NAMALWA (cell line): ENCODE measurements at places on chromosomes 4 and X.

- DNase-seq, result no peak
Observed at GRCh38 chr4:56613101-56613862, 67.8 kb downstream of the HOPX start.

- no peak for DNase-seq
Observed at GRCh38 chr4:20672262-20672661, 28.0 kb upstream of the PACRGL start.

GRCh38 chr4:2591189-2591588 is 54.7 kb downstream of the FAM193A start:
- DNase-seq, result no peak

GRCh38 chr4:61665649-61666048 is 465.5 kb downstream of the ADGRL3 start:
- DNase-seq, result no peak

- no peak for DNase-seq
Observed at GRCh38 chrX:14266705-14267104, 237.0 kb upstream of the GEMIN8 start.

GRCh38 chr4:2409381-2409783 is 9.1 kb downstream of the ZFYVE28 start:
- DNase-seq, result no peak

- no peak for DNase-seq
Observed at GRCh38 chrX:80021621-80022020, 7.1 kb downstream of the TBX22 start.

- DNase-seq, result no peak
Observed at GRCh38 chr4:174069848-174070330, 213.6 kb downstream of the FBXO8 start.

- DNase-seq, result no peak
Observed at GRCh38 chr4:76666944-76667532, 230.9 kb downstream of the SOWAHB start.

DNA sequence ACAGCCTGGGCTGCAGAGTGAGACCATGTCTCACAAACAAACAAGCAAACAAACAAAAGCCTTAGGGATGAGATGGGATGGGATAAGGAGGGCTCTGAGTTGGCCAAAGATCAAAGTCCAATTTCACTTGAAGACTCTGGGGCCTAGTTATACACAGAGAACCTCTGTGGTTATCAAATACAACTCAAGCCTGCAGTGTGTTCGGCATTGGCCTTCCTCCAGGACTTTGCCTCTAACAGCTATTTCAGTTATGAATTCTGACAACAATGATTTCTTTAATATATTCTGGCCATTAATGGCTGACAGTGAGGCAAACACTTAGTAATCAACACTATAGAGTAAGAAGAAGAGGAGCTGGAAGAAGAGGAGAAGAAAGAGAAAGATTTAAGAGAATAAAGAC is 171.1 kb downstream of the PDGFRA start:
- DNase-seq, result no peak

- no peak for DNase-seq
Observed at GRCh38 chrX:7347465-7347864, 199.5 kb upstream of the PUDP start.

- peak; percentile 0 for DNase-seq
Observed at GRCh38 chrX:110001740-110002299, 1.1 kb upstream of the TMEM164 start.

DNA sequence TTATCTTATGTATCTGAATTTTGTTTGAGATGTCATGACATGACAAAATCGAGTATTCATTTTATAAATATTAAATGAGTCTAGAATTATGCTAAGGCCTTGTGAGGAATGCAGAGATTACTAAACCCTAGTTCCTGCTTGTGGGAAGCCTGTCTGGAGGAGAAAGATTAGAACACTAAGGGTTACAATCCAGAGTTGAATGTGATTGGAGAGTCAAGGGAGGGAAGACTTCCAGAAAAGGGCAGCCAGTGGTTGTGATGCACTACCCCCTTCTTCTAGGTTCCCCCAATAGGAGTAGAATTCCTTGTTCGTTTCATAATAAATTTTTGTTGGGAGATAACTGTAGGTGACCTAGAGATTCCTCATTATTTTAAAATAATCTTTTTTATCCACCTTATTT is 141.1 kb downstream of the AFF1 start:
- no peak for DNase-seq

DNA sequence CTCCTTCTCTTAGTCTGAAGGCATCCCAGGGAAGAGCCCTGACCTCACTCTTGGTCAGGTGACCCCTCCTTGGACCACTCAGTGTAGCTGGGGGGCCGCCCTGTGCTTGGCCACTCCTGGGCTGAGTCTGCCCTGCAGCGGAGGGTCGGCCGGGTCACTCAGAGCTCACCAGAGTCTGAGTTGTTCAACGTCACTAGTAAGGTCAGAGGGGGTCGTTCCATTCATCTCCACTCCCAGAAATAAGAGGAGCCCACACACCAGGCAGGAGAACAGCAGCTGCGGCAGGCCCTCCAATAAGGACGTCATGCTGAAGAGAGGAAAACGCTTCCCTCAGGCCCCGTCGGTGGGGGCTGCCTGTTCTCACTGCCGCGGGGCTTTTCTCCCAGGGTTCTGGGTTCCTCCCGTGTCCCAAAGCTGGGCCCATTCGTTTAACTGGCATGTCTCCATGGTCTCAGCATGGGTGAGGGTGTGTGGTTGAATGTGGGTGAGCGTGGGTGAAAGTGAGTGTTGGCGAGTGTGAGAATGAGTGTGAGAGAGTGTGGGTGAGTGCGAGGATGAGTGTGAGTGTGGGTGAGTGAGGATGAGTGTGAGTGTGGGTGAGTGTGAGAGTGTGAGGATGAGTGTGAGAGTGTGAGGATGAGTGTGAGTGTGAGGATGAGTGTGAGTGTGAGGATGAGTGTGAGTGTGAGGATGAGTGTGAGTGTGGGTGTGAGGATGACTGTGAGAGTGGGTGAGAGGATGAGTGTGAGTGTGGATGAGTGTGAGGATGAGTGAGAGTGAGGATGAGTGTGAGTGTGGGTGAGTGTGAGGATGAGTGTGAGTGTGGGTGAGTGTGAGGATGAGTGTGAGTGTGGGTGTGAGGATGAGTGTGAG is 47.7 kb downstream of the ING2 start:
- no peak for DNase-seq

DNA sequence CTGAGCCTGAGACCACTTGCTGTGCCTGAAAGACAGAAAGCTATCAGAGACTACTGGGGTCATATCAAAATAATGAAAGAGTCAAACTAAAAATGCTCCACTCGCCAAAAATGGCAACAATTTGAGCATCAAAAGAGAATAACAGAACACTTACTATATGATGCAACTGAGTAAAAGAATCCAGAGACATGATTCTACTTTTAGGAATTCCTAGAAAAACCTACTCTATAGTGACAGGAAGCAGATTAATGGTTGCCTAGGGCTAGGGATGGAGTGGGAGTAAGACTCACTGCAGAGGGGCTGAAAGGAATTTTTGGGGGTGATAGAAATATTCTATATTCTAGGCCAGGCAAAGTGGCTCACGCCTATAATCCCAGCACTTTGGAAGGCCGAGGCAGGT is 29.4 kb upstream of the SLAIN2 start:
- no peak for DNase-seq

GRCh38 chr4:174340714-174341113 is 57.0 kb downstream of the CEP44 start:
- no peak for DNase-seq

GRCh38 chrX:107398115-107398514 is 51.3 kb upstream of the FRMPD3 start:
- no peak for DNase-seq

- DNase-seq, result no peak
Observed at GRCh38 chrX:11064851-11065600, 46.1 kb upstream of the HCCS start.

GRCh38 chr4:171948038-171948437 is 134.8 kb downstream of the GALNTL6 start:
- no peak for DNase-seq

- DNase-seq, result no peak
Observed at GRCh38 chr4:170230242-170230641, 140.5 kb upstream of the AADAT start.

- DNase-seq, result no peak
Observed at GRCh38 chr4:58776627-58777026, 1666.4 kb upstream of the IGFBP7 start.

GRCh38 chr4:186778134-186778533 is 54.5 kb upstream of the FAT1 start:
- no peak for DNase-seq

- no peak for DNase-seq
Observed at GRCh38 chrX:67351411-67351810, 192.4 kb upstream of the AR start.

DNA sequence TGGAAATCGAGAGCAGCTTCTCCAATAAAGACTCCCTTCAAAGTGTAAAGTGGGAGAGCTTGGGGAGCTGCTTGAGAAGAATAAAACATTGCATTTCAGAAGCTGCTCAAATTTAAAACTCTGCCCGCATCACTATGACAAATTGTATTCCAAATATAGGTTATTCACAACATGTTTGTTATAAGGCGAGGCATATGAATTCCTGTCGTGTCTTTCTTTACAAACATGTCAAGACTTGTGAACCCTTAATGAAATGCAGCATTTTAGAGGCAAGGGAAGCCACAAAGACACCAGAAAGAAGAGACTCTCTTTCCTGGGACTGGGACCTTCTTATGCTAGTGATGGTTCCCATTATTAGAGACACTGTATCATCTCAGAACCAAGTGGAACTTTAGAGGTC is 311.2 kb downstream of the DHX15 start:
- no peak for DNase-seq

DNA sequence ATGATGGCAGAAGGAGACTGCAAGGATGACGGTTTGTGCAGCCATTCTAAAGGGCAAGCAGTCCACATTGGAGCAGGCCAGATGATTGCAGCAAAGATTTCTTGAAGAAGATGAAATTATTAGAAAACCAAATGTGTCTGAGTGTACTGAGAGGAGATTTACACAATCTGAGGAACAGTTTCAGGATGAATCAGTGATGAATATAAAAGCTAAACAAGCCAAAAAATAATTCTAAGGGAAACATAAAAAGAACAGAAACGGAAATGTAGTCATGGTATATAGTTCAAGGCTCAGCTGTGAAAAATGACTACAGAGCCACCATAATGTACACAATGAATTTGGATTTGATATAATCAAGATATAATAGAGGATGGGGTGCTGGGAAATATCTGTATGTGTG is 168.5 kb downstream of the PDGFC start:
- DNase-seq, result no peak

DNA sequence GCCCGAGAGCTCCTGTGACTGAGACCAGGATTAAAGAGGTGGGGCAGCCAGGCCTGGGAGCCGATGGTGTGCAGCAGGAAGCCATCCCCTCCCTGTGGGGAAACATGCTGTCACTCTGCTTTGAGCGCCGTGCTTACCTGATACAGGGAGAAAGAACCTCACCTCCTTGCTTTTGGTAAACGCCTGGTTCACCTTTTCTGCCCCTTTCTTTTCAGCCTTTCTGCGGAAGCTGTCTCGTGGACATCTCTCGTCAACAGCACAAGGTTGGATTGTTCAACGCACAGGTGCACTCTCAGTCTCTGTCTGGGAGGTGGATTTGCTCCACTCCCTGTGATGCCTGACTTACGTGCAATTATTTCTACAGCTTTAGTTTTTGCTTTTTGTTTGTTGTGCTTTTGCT is 12.0 kb downstream of the ZFYVE28 start:
- no peak for DNase-seq

- DNase-seq, result no peak
Observed at GRCh38 chr4:122815248-122815647, 11.4 kb upstream of the FGF2 start.

DNA sequence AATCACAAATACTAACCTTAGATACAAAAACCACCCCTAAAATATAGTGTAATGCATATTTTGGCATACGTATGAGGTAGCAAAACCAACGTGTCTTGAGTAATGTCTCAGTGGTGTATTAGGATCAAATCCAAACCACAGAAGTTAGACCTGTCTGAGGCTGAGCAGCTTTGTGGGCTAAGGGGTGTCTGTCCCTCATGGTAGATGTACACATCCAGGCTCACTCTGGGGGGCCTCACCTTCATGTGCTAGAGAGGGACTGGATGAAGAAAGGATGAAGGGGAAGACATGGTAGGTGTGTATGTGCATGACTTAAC is 188.0 kb upstream of the TBC1D9 start:
- DNase-seq, result no peak

DNA sequence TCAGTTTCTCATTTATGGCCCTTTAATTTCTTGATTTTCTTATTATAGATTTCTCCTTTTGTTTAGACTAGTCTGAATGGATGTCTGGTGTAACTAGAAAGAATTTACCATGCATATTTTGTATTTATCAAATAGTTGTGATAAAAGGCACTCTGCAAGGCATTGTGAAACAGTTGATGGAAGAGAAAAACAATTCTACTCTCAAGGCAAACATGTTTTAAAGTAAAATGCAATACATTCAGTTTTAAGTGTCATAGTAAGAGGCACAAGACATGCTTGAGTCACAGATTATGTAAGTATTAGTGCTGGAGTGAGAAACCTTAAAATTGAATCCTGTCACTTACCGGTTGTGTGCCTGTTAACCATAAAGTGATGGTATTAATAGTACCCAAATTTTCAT is 283.3 kb upstream of the DKK2 start:
- DNase-seq, result no peak

- DNase-seq, result no peak
Observed at GRCh38 chrX:104762641-104763040, 196.6 kb downstream of the IL1RAPL2 start.

- DNase-seq, result peak; percentile 54
Observed at GRCh38 chrX:3638280-3638873, 75.1 kb downstream of the PRKX start.

GRCh38 chr4:109435635-109436034 is 2.0 kb downstream of the SEC24B start:
- no peak for DNase-seq

DNA sequence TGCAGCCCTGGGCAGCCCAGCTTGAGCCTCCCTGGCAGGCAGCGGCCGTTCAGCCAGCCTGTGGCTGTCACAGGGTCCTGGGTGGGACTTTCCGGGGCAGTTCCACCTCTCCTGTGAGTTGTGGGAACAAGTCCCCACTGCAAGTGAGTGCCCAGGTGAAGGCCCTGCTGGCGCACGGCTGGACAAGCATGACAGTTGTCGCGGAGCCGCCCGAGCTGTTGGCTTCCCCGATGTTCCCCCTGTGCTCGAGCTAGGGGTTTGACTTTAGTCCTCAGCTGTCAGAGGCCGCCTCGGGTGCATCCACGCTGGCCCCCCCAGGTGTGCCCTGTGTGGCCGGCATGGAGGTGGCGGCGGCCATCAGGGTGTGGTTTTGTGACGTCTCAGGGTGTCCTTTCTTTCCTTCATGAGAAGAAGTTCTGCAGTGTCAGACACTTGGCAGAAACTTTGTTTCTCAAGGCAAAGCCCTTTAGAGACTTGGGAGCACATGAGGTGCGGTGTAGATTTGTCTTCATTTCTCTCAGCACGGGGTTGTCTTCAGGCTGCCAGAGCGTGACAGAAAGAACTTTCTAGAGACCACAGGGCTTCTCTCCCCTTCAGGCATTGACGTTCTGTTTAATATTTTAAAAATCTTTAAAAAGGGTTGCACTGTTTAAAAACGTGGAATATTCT is 69.4 kb upstream of the HGFAC start:
- no peak for DNase-seq
